ENCODE measurements at places on chromosomes 2 and 18.

GRCh38 chr2:73070643-73071359 lies 711 bp downstream of the SFXN5 start:
- no peak for DNase-seq

GRCh38 chr2:96800061-96801004 lies 15.7 kb upstream of the CNNM3 start:
- no peak for DNase-seq

- DNase-seq, result no peak
Observed at GRCh38 chr2:85554980-85555612, 6.2 kb downstream of the GGCX start.

DNA sequence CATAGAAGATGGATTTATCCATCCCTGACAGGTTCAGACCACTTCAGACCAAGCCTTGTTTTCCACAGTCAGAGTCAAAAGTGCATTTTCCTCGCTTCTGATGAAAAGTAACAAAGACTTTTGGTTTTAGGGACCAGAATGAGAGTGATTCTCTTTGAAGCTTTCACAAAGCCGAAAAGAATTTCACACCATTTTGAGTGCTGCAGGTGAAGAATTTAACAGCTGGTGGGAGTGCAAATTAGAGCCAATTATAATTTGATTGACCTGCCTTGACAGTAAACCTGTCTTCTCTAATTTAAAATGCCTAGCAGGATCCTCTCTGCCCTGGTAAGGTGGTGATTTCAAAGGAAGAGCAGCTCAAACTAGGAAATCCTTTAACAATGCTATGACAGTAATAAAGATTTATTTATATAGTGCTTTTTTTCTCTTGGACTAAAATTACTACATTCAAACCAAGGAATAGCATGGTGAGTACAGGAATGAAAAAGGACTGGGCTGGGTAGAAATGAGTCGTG lies 241.6 kb downstream of the HRH4 start:
- no peak for DNase-seq

- DNase-seq, result peak; percentile 10
Observed at GRCh38 chr2:199206536-199206935, 251.2 kb downstream of the SATB2 start.

DNA sequence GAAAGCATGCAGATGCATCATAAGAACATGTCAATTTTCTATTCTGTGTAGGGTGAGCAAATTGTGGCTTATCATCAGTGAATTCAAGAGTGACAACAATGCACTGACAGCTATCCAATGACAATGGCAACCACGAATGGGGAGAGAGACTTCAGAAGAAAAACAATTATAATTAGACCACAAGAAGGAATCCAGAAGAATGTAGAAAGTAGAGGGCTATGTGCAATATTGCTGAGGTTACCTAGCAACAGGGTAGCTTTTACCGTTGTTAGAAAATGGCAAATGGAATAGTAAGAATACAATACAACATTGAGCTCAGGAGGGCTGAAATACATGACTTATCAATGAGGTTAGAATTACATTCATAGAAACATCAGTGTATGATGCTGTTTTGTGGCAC lies 71.1 kb upstream of the SESTD1 start:
- no peak for DNase-seq

DNA sequence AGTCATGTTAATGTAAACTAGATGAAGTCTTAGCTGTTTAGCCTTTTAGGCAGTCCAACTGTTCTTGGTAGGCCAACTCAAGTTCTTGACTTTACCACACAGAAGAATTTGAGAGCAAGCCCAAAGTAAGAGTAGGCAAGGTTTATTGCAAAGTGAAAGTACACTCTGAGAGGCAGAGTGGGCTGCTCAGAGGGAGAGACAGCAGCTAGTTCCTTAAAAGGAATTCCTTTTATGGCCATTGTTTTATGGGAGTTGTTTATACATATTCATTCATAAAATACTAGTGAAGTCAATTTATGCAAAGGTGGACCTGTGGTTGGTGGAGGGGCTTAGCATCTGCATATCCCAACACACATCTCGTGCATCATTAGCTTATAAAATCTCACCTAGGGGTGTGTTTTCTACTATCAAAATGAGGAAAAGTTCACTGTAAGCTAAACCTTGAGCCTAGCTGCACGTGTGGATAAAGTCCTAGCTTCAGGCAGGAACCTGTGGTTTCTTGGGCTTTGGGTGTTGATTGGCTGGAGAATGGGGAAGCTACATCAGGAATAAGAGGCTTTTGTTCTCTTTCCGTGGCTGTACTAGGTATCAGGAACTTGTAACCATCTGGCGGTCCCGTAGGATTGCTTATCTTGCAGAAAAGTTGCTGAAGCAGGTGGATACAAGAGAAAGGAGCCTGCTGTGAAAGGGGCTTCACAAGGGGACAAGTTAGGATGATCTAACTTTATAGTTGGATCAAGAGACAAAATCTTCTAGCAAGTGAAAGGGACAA lies 110.4 kb upstream of the GULP1 start:
- no peak for DNase-seq

Data from NCI-H187 treated with DMSO at 0.1 percent for 48 hours (cell line).